ENCODE measurements at places on chromosomes 1 and 21.

- DNase-seq, result no peak
Observed at GRCh38 chr1:39943471-39944290, 11.3 kb upstream of the MFSD2A start.

- DNase-seq, result no peak
Observed at GRCh38 chr1:165842671-165843129, 15.3 kb downstream of the UCK2 start.

DNA sequence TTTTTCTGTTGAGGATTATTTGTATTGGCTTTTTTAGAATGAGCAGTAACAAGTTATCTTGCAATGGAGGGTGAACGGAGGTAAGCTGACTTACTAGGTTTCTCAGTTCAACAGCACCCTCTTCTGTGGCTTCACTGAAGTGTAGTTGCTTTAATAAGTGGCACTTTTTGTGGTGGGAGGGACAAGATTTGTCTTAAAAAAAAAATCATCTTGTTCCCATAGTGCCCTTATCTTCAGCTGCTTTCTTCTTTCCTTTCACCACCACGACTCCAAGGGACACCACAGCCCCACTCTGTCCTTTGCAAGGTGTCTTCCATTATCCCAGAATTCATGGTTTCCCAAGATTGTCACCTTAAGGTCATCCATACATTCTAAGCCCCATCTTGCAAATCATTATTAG, 92.9 kb downstream of the PIGK start:
- DNase-seq, result peak; percentile 41

GRCh38 chr1:89167590-89168230, 8.1 kb downstream of the GBP7 start:
- no peak for DNase-seq

GRCh38 chr1:59703918-59704378, 110.8 kb upstream of the HOOK1 start:
- DNase-seq, result no peak

DNA sequence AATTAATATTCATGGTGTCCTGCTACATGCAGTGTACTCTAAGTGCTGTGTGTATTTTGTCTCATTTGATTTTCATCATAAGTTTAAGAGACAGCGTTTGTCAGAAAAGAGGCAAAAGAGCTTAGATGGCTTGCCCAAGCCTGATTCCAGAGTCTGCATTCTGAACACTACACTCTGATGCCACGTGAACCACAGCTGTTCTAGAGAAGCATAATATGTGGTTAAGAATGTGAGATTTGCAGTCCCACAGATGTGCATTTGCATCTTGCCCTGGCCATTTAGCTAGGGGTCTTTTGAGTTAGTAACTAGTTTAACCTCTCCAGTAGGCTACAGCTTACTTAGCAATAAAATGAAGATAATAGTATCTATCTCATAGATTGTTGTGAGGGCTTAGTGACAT, 9.2 kb upstream of the GADD45A start:
- DNase-seq, result no peak

DNA sequence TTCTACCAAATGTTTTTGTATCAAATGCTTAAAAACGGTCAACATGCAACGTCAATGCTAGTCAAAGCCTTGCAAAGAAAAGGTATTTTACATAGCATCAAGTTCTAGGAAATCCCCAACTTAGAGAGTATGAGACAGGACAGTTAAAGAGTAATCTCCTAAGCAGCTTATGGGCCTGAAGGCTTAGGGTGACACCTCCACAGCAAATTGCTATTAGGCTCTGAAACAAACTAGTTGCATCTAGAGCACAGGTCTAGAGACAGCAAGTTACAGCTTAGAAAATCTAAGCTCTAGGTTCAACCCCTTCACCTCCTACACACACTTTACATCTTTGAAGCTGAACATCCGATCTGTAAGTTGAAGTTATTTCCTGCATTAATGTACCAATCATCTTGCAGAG, 13.7 kb downstream of the PABPC4 start:
- no peak for DNase-seq

- DNase-seq, result no peak
Observed at GRCh38 chr1:202348005-202348508, 442 bp upstream of the PPP1R12B start.

GRCh38 chr1:20442920-20443625, 42.9 kb downstream of the CAMK2N1 start:
- peak; percentile 68 for DNase-seq

DNA sequence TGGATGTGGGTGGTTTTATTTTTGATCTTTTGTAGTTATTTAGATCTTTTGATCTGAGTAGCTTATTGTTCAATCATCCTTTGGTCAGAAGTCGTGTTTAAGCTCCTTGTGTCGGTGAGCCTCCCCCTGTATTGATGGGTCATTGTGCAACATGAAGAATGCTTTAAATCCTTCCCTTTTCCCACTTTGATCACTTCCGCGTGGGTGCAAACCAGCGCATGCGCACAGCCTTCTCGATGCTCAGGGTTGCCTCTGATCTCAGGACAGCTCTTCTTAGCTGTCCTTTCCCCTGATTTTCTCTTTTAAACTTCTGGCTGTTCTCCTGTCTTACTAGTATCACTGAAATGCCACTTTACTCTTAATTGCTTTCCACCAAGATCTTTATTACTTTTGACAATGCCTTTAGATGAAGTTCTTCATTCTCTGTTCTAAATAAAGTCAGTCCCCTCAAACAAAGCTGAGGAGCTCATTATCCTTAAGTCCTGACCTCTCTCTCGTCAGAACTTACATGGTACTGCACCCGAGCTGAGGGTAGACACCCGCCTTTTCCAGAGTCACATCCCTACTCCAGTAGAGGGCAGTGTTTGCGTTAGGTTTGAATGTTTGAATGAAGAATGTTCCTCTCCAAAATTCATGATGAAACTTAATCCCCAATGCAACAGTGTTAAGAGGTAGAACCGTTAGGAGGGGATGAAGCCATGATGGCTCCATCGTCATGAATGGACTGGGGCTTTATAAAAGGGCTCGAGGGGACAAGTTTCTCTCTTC, 547.9 kb upstream of the TMPRSS15 start:
- peak; percentile 16 for DNase-seq

DNA sequence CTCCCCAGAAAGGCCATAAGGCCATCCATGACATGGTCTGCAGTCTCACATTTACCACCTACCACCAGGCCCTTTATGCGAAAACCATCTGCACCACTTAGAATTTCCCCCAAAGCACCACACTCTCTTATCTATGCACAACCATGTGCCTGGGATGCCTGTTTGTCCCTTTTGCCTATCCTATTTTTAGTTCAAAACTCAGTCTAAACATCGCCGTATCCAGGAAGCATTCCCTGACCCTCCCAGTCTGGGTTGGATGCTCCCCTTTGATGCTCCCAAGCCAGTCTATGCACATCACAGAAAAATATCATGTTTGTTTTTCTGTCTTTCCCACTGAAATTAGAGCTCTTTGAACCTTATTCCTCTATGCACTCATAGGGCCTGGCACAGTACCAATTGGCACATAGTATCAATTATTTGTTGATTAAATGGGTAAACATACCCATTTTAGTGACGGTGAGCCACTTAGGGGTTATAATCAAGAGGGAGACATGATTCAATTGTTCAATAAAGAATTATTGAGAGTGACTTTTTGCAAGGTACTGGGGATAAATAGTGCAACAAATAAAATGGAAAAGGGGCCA, 6.7 kb downstream of the MPL start:
- DNase-seq, result no peak

DNA sequence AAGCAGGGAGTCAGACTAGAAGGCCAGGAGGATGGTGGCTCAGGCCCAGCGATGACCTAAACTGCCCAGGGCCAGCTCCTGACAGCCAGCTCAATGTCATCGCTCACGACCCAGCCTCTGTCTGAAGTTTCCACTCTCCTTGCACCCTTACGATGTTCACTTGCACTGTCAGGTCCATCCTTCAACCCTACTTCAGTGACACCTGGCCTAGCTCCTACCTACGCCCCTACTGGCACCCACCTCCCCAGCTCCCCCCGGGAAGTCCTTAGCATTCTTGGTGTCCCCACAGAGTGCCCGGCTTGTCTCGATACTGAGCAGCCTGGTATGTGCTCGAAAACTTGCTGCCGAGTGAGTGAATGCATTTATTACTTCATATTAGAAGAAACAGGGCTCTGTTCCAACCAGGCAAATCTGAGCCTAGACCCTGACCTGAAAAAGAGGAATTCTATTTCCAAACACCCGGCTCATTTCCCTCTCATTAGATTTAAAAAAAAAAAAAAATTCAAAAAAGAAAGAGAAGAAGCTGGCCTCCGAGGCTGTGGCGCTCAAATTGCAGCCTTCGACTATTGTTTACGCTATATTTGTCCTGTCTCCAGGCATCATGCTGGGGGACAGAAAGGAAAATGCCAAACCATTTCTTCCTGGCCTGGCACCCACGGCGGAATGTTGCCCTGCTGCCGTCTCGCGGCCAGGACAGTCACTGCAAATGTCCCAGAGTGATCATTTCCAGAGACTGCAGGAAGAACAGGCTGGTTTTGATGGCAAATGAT, 29.8 kb upstream of the LRRC38 start:
- DNase-seq, result no peak

GRCh38 chr1:159161001-159161718, 10.3 kb upstream of the CADM3 start:
- DNase-seq, result peak; percentile 58

DNA sequence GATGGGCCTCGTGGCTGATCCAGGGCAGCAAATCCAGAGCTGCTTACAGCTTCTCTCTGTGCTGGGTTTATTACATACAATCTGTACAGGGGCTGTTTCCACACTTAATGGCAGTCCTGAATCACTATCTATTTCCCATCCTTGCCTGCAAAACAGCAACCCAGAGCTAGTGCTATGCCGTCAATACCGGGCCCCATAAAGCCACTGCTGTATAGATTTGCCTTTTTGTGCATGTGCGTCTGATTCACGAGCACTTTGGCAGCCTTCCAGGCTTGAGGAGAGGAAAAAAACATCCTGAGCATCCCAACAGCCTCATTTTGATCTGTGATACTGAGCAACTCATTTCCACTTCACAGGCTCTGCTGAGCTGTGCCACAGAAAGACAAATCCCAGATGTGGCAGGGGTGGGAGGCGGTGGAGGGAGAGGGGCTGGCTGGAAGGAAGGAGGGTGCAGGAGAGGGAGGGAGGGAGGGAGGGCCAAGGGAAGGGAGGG, 65.2 kb upstream of the TARBP1 start:
- peak; percentile 86 for DNase-seq

DNA sequence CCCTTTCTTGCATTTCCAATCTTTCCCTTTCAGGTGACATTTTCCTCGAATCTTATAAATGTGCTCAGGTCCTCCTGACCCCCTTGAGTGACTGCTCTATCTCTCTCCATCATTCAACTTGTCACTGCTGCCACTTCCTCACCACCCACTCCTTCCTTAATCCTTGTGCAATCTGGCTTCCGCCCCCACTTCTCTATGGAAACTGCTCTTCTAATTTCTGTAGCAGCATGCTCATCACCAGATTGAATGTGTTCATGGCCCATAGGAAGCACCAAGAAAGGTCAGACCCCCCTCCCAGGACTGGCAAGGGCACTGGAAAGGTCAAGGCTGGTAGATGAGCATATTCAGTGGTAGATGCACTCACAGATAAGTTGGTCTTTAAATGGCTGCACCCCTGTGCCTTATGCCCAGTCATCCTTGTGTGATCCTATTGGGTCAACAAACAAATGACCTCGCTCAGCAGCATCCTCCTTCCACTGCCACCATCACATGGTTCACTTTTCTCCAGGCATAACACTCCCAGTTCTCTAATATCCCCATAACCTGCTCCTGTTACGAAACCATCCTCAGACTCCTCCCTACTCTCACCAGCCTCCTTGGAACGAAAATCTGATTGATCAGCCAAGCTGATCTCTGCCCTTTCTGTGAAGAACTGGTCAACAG, 288.5 kb upstream of the POU3F1 start:
- no peak for DNase-seq

DNA sequence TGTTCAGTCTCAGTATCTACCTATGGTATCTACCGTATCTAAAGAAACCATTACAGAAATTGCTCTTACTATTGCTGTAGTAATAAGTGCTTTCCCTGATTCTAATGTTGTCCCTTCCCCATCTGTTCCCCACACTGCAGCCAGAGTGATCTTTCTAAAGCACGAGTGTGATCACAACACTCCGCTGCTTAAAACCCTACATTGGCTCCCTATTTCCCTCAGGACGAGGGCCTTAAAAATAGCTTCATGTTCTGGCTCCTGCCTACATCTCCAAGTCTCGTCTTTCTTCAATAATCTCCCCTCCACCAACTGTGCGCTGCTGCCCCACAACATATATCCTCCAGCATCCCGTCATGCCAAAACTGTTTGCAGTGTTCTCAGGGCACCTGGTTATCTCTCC, 150.6 kb downstream of the SDCCAG8 start:
- no peak for DNase-seq

GRCh38 chr1:204292740-204293139, 67.0 kb downstream of the PLEKHA6 start:
- no peak for DNase-seq

GRCh38 chr1:67414574-67414973, 15.6 kb downstream of the SERBP1 start:
- DNase-seq, result no peak

DNA sequence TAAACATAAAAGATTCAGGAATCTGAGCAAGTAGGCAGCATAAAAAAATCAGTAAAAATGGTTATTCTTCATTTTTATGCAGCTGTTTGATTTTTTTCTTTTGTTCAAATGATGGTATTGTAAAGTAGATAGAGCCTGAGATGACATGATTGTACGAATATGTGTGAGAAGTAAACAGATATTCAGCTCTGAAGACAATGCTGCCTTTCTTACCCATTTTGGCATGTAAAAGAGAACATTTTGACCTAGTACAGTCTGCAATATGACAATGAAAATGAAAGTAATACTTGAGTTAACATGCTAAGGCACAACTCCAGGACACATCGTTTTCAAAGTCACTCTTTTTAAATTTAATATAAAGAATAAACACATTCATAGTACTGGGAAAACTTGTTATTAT, 95.7 kb upstream of the NCAM2 start:
- DNase-seq, result no peak

GRCh38 chr1:171772312-171772711, 9.1 kb upstream of the METTL13 start:
- DNase-seq, result no peak

DNA sequence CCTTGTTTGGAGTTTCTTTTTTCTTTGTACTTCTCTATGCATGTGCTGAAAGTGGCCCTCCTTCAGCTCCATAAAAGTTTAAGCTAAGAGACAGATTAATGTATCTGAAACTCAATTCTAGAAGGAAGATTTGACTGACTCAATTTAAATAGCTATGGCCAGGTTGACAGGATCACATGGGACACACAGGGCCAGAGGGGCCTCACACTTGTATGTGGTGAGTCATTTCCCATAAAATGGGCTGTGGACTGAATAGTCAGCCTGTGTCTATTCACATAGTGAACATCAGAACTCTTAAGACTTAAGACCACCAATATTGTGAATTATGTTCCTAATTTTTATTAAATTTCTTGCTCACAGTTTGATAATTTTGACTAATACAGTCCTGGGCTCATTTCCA, 45.7 kb upstream of the DEPDC1 start:
- DNase-seq, result peak; percentile 13

GRCh38 chr21:38159355-38159754, 97.4 kb upstream of the KCNJ15 start:
- no peak for DNase-seq

- DNase-seq, result no peak
Observed at GRCh38 chr1:178189814-178190213, 95.9 kb downstream of the RASAL2 start.

Measured in HS-5 (cell line).